ENCODE measurements at places on chromosomes 5 and 9.

- DNase-seq, result no peak
Measured at GRCh38 chr5:146622391-146622790, 106.4 kb upstream of the GPR151 start.

DNA sequence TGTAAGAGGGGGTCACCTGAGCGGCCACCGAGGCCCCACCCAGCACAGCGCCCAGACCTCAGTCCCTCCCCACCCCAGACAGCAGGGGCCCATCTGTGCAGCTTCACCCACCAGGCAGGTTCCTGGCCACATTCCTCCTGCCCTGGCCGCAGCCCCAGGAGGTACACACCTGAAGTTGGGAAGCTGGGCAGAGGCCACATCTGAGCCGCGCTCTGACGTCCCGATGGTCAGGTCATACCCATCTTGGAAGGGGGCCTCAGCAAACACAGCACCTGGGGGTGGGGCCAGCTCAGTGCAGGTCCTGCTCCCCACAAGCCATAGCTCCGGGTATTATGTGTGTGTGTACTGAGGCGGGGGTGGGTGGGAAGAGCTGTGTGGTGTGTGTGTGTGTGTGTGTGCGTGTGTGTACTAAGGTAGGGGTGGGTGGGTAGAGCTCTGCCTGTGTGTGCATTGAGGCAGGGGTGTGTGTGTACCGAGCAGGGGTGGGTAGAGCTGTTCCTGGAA lies 5.6 kb downstream of the SPOUT1 start:
- no peak for DNase-seq

- DNase-seq, result no peak
Measured at GRCh38 chr5:1782385-1783215, 17.0 kb downstream of the MRPL36 start.

- DNase-seq, result no peak
Measured at GRCh38 chr9:85871008-85871407, 69.9 kb upstream of the NAA35 start.

Data from inflammatory macrophage treated with lipopolysaccharide for 1 hour (primary cell).